ENCODE measurements at places on chromosomes 4 and X. TPM values are rescaled to one million over a fixed set of nuclear protein-coding genes. Genes with fewer than 3 reads are reported as not detected.

- H3K4me3 ChIP-seq = no peak overlapping the region
- no peaks in the 10 kb centered on the region for H3K4me1 ChIP-seq
- H3K36me3 ChIP-seq = no peaks in the 10 kb centered on the region
- DNase-seq = no peak
These were observed 739.4 kb upstream of the TENM3 start for GRCh38 chr4:181503687-181504390.

DNA sequence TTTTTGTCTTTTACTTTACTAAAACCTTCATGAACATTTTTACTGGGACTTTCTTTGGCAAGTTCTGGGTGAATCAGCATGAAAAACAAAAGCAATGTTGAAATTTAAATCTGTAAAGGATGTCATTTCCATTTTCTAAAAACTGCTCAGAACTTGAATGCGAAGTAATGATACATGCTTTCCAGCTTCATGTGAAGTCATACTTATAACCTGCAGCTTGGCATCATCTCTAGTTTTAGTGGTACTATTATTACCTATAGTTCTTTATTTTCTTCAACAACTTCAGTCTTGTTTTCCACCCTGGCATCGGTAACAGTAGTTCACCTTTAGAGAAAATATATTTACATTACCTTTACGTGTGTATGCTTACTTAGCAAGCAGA lies 421.4 kb upstream of the DIPK2B start:
- H3K4me1 ChIP-seq = no peaks in the 10 kb centered on the region
- H3K27ac ChIP-seq = no peak overlapping the region
- no peak overlapping the region for H3K4me3 ChIP-seq
- H3K27me3 ChIP-seq = no peaks in the 10 kb centered on the region

DNA sequence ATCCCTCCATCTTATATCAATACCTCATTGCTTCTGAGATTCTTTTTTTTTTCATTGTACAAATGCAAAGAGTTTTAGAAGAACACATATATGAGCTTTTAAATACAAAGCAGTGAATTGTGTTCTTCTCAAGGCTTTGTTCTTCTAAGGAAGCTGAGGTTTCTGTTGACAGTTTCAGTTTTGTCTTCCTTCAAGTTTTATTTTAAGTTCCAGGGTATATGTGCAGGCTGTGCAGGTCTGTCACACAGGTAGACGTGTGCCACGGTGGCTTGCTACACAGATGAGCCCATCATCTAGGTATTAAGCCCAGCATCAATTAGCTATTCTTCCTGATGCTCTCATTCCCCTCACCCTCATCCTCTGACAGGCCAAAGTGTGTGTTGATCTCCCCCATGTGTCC lies 201.2 kb upstream of the DIPK2B start:
- no peak overlapping the region for H3K4me3 ChIP-seq
- H3K36me3 ChIP-seq = no peaks in the 10 kb centered on the region
- no peak for DNase-seq
- H3K4me1 ChIP-seq = no peaks in the 10 kb centered on the region
- H3K27ac ChIP-seq = no peak overlapping the region

GRCh38 chr4:152369203-152369901 lies 166.5 kb downstream of the FBXW7 start:
- no peaks in the 10 kb centered on the region for H3K27me3 ChIP-seq
- no peaks in the 10 kb centered on the region for H3K36me3 ChIP-seq
- no peak for DNase-seq
- H3K4me3 ChIP-seq = no peak overlapping the region
- peaks cover 4% of the 10 kb centered on the region for H3K4me1 ChIP-seq
- no peak overlapping the region for H3K27ac ChIP-seq

DNA sequence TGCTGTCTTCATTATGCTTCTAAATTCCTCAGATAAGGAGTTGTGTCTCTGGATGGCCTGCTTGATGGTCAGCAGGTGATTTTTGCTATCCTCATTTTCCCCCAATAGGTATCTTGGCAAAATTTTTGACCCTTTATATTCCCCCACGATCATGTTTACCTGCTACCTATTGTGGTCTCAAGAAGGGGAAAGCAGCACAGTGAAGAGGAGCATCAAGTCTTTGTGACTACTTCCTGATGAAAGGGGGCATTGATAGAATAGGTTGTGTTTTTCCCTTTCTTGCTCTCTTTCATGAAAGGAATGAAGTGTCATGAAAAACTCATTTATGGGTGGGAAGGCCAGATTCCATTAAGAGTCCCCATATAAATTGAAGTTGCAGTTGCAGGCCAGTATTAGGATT lies 153.8 kb downstream of the KLF8 start:
- no peak overlapping the region for H3K27ac ChIP-seq
- H3K4me3 ChIP-seq = no peak overlapping the region
- no peaks in the 10 kb centered on the region for H3K4me1 ChIP-seq
- no peaks in the 10 kb centered on the region for H3K27me3 ChIP-seq
- DNase-seq = no peak

GRCh38 chrX:47196098-47196497 lies 2.5 kb downstream of the UBA1 start:
- no peaks in the 10 kb centered on the region for H3K27me3 ChIP-seq
- peaks cover 27% of the 10 kb centered on the region for H3K36me3 ChIP-seq
- DNase-seq = no peak
- peak overlapping the region; percentile 70 for H3K4me3 ChIP-seq
- no peaks in the 10 kb centered on the region for H3K4me1 ChIP-seq
- no peak overlapping the region for H3K27ac ChIP-seq

DNA sequence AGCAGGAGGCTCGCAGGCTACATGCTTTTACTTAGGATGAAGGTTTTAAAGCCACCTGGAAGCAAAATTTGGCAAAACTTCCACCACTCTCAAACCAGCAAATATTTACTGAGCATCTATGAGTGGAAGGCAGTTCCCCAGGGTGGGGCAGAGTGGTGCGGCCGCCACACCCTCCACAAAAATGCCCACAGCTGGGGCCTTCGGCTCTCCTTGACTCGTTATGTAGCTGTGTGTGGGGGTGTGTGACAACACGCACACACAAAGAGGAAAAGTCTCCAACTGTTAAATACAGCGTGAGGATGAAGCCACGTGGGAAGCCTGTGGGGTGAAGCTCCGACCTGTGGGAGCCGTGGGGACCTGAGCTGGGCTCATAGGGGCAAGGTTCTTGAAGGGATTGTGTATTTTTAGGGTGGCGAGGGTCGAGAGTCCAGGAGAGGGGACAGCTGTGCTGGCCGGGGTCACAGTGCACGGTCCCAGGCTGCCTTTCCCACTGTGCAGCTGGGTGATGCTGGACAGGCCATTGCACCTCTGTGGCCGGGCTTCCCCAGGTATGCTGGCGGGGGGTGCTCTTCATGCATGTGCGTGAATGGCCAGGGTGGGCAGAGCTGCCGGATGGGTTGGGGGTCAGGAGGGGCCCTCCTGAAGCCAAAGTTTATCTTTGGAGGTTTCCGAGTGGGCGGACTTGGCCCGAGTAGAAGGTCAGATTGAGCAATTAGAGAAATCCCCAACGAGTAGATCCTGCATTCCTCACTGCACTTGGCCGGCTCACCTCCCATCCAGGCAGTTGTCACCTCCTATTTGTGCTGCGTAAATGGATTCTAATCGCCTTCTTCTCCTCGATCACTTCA lies 25.4 kb downstream of the SORCS2 start:
- H3K4me3 ChIP-seq = no peak overlapping the region
- H3K27me3 ChIP-seq = no peaks in the 10 kb centered on the region
- H3K27ac ChIP-seq = no peak overlapping the region
- DNase-seq = no peak
- no peaks in the 10 kb centered on the region for H3K36me3 ChIP-seq

GRCh38 chrX:32533848-32534247 lies 677.5 kb downstream of the DMD start:
- H3K4me3 ChIP-seq = no peak overlapping the region
- DNase-seq = no peak
- no peaks in the 10 kb centered on the region for H3K4me1 ChIP-seq

GRCh38 chr4:56345458-56345857 lies 41.8 kb downstream of the AASDH start:
- H3K27ac ChIP-seq = no peak overlapping the region
- no peaks in the 10 kb centered on the region for H3K36me3 ChIP-seq
- H3K4me1 ChIP-seq = no peaks in the 10 kb centered on the region
- H3K27me3 ChIP-seq = no peaks in the 10 kb centered on the region

DNA sequence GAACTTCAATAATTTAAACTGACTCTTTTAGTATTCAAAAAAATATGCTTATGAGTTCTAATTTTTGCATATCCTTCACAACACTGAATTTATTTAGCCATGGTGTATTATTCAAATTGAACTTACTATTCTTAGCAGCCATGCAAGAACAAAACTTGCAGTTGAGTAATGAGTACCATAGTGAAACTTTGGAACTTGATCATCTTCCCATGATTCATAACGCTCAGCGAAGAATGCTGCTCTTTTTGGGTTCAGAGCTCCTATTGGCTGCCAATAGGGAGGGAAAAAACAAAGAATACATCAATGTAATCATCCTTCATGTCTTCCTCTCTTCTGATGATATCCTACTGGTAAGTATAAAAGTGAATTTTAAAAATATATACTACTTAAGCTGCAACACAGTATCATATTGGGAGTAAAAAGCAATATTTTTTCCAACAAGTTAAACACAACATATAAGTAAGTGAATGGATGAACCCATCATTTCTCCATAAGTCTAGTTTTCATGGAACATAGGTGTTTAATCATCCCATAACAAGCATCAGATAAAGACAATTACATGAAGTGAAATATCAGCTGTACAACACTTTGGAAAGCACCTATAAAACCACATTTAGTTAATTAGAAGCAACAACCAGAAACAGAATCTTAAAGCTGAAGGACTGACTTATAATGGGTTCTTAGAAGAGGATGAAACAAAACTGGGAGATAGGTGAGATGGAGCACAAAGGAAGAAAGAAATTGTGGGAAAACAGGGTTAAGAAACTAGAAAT lies 145.2 kb upstream of the MAB21L2 start:
- no peaks in the 10 kb centered on the region for H3K36me3 ChIP-seq
- no peaks in the 10 kb centered on the region for H3K27me3 ChIP-seq
- H3K4me1 ChIP-seq = no peaks in the 10 kb centered on the region
- H3K27ac ChIP-seq = no peak overlapping the region

GRCh38 chr4:124890522-124890921 lies 178.0 kb upstream of the ANKRD50 start:
- H3K4me3 ChIP-seq = no peak overlapping the region
- no peak overlapping the region for H3K27ac ChIP-seq
- H3K27me3 ChIP-seq = no peaks in the 10 kb centered on the region
- no peaks in the 10 kb centered on the region for H3K36me3 ChIP-seq
- DNase-seq = no peak

- H3K36me3 ChIP-seq = no peaks in the 10 kb centered on the region
- DNase-seq = no peak
- H3K4me1 ChIP-seq = no peaks in the 10 kb centered on the region
- no peaks in the 10 kb centered on the region for H3K27me3 ChIP-seq
These were observed 118.9 kb downstream of the TMA16 start for GRCh38 chr4:163613383-163613782.

- H3K4me1 ChIP-seq = no peaks in the 10 kb centered on the region
- no peak overlapping the region for H3K27ac ChIP-seq
- no peaks in the 10 kb centered on the region for H3K36me3 ChIP-seq
- no peak for DNase-seq
- no peak overlapping the region for H3K4me3 ChIP-seq
These were observed 32.7 kb downstream of the PF4 start for GRCh38 chr4:73948990-73949706.

DNA sequence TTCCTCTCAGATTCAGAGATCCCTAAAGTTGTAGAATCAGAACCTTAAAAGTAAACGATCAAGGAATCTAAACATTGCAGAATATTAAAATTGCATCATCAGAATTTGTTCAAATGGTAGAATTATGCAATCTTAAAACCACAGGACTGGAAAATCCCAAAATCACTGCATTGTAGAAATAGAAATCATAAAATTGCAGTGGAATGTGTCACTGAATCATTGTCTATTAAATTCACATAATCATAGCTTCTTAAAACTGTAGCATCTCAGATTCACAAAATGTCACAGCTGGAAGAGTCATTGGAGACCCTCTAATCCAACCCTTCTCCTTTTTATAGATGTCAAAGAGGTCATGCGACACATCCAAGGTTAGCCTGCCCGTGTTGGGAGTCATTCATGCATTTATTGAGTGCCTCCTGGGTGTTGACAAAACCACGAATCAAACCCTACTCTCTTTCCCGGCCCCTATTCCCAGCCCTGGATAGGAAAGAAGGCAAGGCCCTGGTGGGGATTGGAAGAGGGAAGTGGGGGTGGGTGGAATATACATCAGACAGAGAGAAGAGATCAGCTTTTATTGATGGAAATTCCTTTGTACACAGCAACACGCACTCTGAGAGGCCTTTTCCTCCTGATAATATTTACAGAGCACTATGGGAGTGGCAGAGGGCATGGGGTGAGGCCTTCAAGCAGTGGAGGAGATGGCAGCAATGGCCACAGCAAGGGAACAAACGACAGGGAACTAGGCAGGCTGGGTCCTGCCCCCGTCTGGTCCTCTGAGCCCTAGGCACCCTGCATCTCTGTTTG lies 15.4 kb downstream of the IQSEC2 start:
- peak overlapping the region; percentile 25 for H3K27ac ChIP-seq
- no peaks in the 10 kb centered on the region for H3K36me3 ChIP-seq
- no peaks in the 10 kb centered on the region for H3K4me1 ChIP-seq
- H3K4me3 ChIP-seq = no peak overlapping the region
- DNase-seq = no peak

GRCh38 chr4:77629885-77630284 lies 24.3 kb downstream of the CXCL13 start:
- H3K36me3 ChIP-seq = no peaks in the 10 kb centered on the region
- no peaks in the 10 kb centered on the region for H3K27me3 ChIP-seq
- no peak for DNase-seq
- H3K27ac ChIP-seq = no peak overlapping the region

GRCh38 chr4:72375073-72375736 lies 193.8 kb downstream of the ADAMTS3 start:
- H3K27ac ChIP-seq = peak overlapping the region; percentile 66
- no peaks in the 10 kb centered on the region for H3K36me3 ChIP-seq
- no peaks in the 10 kb centered on the region for H3K27me3 ChIP-seq
- no peak overlapping the region for H3K4me3 ChIP-seq
- DNase-seq = no peak

- no peaks in the 10 kb centered on the region for H3K27me3 ChIP-seq
- H3K27ac ChIP-seq = no peak overlapping the region
- H3K36me3 ChIP-seq = no peaks in the 10 kb centered on the region
These were observed 276.5 kb upstream of the AGTR2 start for GRCh38 chrX:115894087-115894486.

- H3K27me3 ChIP-seq = no peaks in the 10 kb centered on the region
- H3K27ac ChIP-seq = no peak overlapping the region
- H3K4me3 ChIP-seq = no peak overlapping the region
- no peaks in the 10 kb centered on the region for H3K4me1 ChIP-seq
- H3K36me3 ChIP-seq = no peaks in the 10 kb centered on the region
- DNase-seq = no peak
These were observed 74.2 kb downstream of the STAG2 start for GRCh38 chrX:124035657-124036056.

GRCh38 chr4:12615822-12616221 lies 868.3 kb downstream of the RAB28 start:
- H3K4me3 ChIP-seq = no peak overlapping the region
- no peaks in the 10 kb centered on the region for H3K4me1 ChIP-seq
- H3K27me3 ChIP-seq = no peaks in the 10 kb centered on the region
- DNase-seq = no peak
- no peaks in the 10 kb centered on the region for H3K36me3 ChIP-seq

GRCh38 chrX:46755671-46756070 lies 3.2 kb downstream of the SLC9A7 start:
- H3K27me3 ChIP-seq = no peaks in the 10 kb centered on the region
- H3K36me3 ChIP-seq = no peaks in the 10 kb centered on the region
- H3K4me3 ChIP-seq = no peak overlapping the region
- no peak overlapping the region for H3K27ac ChIP-seq

CTAG2 gene
- not detected for total RNA-seq

SERPINA7 gene
- not detected for total RNA-seq

SPON2 gene
- 165 TPM for total RNA-seq

SLC10A6 gene
- 2.8 TPM for total RNA-seq

MXRA5 gene
- 5.9 TPM for total RNA-seq

Measured in sigmoid colon (tissue), 7 donors.